Gastrocnemius medialis (tissue), 4 donors: ENCODE measurements at places on chromosomes 11 and 22. TPM values are rescaled to one million over a fixed set of nuclear protein-coding genes. Genes with fewer than 3 reads are reported as not detected.

DNA sequence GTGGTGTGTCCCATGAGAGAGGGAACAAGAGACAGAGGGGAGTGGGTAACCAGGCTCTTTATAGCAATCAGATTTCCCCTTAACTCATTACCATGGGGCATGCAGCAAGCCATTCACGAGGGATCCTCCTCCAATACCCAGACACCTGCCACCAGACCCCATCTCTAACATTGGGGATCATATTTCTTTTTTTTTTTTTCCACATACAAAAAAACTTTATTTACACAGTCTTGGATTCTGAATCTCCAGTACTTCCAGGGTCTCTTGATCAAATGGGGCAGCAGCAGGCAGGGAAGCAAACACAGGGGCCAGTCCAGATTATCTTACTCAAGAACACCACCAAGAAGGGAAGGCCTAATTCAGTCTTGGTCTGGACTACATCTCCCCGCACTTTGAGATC lies 4.3 kb downstream of the DLAT start:
- DNase-seq: no peak

- DNase-seq: no peak
Measured at GRCh38 chr22:19632668-19633148, 81.6 kb upstream of the SEPTIN5 start.

- DNase-seq: no peak
Measured at GRCh38 chr11:66172146-66172545, 96.3 kb upstream of the RAB1B start.

- no peak for DNase-seq
Measured at GRCh38 chr11:61045271-61045670, 57.0 kb upstream of the CD5 start.

DNA sequence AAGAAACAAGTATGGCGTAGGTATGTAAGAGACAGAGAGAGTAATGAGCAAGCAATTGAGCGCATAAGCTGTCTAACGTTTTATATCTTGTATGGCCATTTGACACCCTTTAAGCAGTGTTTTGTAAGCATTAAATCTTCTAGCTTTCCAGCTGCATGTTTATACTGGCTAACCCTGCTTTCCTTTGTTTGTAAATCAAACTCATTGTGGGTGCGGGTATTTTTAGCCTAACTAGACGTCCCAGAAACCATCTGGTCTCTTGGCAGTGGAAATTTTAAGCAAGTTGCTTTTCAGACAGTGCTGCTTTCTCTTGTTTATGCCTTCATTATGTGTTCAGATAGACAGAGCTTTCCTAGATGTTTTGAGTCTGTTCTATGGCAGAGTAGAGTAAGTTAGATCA lies 73.5 kb downstream of the RNF169 start:
- no peak for DNase-seq

GRCh38 chr11:69013009-69013951 lies at the start of gene MRGPRF:
MRGPRF (minus strand) TSS chr11:69013246; CDS start chr11:69009901, 3,345 bp downstream.
- peak; percentile 63 for DNase-seq

GRCh38 chr11:14884667-14885273 lies 7.3 kb downstream of the CYP2R1 start:
- no peak for DNase-seq

- no peak for DNase-seq
Measured at GRCh38 chr22:47564158-47564450, 801.7 kb downstream of the TBC1D22A start.

Gene C11orf21
- total RNA-seq: not detected

- no peak for DNase-seq
Measured at GRCh38 chr11:103077554-103077953, 14.4 kb downstream of the DCUN1D5 start.

DNA sequence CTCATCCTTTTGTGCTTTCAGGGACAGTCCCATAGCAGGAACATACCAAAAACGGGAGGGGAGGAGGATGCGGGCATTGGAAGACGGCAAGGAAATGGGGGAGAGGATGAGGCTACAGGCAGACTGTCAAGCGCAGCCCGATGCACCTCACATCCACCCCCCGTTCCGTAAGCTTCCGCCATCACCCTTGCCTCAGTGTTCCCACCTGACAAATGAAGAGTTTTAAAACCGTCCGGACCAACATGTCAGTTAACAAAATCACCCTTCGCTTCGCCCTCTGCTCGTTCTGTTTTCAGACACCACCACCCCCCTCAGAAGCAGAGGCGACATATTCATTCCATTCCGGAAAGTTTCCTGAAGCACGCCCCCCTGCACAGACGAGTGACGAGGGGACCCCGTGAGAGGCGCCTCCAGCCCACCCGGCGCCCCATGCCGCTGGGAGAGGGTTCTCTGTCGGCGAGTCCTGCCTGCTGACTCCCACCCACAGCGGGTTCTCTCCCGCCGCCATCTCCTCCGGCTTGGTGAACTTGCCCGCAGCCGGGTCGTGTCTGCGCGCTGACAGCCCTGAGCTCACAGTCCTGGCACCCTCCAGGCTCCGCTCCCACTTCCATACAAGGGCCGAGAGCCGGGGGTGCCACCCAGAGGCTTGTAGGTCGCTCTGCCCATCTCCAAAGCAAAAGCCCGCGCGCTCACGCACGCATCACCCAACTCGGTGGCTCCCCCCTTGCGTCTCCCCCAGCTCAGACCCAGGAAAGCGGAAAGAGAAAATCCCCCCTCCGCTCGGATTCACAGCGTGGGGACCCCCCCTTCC lies 1.5 kb downstream of the IGSF9B start:
- no peak for DNase-seq

GRCh38 chr11:45208135-45208534 lies 61.7 kb downstream of the PRDM11 start:
- no peak for DNase-seq

Gene SLC29A2
- total RNA-seq: 39.2 TPM

DNA sequence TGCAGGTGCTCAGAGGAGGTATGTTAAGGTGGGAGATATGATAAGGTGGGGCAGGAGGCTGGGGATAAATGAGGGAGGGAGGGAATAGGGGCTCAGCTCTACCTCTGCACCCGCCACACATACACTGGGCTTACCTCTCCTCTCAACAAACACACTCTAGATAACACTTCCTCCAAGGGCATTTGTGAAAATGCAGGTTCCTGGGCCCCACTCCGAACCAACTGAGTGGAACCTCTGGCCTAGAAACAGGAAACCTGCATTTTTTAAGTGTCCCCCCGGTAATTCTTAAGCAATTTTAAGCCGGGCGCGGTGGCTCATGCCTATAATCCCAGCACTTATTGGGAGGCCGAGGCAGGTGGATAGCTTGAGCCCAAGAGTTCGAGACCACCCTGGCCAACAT lies 46.5 kb upstream of the CD5 start:
- no peak for DNase-seq

Gene MB
- 13,121 TPM for total RNA-seq

DNA sequence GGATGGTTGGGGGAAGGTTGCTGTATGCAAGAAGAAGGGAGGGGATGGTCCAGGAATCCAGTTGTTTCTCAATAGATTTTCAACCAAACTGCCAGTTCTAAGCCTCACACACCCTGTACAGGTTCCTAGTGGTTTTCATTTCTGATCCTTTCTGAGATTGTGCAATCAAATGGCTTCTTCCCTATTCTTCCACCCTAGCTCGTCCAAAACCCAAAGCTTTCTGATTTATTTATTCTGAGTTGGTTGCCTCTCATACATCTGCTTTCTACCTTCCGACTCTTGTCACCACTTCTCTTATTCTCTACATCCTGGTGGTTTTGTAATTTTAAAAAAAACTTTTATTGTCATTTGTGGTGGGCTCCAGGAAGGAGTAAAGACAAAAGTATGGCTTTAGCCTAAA lies 12.6 kb downstream of the OR5A2 start:
- no peak for DNase-seq

Gene RDX
- 95.7 TPM for total RNA-seq

Gene PTPN5
- 0.46 TPM for total RNA-seq

GRCh38 chr11:7508087-7508486 lies 5.7 kb upstream of the PPFIBP2 start:
- no peak for DNase-seq

GRCh38 chr22:37501610-37502341 lies 15.6 kb upstream of the MFNG start:
- DNase-seq: peak; percentile 27

Gene CHRDL2
- not detected for total RNA-seq

Gene XKR3
- total RNA-seq: not detected

Gene PLAAT2
- total RNA-seq: not detected

DNA sequence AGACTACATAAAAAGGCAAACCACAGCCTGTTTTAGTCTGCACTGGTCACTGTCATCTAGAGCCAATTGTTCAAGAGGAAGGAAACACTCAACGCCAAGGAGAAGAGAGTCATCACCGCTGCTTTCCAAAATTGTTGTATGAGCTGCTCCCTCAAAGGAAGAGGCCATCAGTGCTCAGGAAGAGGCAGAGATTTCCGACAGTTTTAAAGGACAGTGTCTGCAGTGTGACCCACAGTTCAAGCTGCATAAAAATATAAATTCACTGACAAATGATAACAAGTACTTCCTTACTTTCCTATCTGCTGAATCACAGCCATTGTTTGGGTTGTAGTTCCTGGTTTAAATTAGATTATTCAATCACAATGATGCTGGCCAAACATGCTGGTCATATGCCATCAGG lies 16.4 kb downstream of the PRCP start:
- DNase-seq: no peak

Gene P2RY2
- 42.6 TPM for total RNA-seq

DNA sequence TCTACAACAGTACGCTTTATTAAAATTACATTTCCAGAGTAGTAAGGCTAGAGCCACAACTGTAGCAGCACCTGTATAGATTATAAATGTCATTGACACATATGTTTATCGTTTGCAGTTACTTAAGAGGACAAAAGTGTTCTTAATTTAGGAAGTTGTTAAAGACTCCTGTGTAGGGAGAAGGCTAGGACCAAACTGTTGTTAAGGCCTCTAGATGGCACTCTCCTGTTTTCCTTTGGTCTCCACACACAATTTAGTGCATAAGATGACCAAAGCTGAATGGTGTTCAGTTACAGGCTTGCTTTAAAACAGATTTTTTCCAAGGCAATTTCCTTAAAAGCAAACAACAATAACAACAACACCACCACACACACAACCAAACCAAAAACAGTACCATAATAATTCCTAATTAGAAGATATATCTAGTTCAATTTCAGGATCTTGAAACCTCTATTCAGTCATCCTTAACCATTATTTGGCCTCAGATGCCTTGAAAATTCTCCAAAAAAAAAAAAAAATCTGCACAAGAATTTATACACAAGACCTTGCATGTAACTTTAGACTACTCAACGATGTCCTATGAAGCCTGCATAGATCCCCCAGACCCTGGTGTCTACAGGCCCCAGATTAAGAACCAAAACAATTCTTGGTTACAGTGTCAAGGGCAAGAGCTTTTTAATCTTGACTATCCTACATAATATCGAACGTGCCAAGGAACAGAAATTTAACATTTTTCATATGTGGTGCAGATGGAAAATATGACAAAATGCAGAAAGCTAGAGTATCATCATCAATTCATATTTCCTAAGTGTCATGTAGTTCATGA lies 42.6 kb upstream of the APOA1 start:
- DNase-seq: no peak

- DNase-seq: no peak
Measured at GRCh38 chr22:24593836-24594568, 1.1 kb upstream of the LRRC75B start.

Gene MUC6
- not detected for total RNA-seq

GRCh38 chr11:35641171-35641897 lies 21.2 kb upstream of the TRIM44 start:
- DNase-seq: no peak

- no peak for DNase-seq
Measured at GRCh38 chr11:11363674-11364073, 10.6 kb upstream of the CSNK2A3 start.

GRCh38 chr11:64643256-64643881 lies 52.3 kb downstream of the SLC22A12 start:
- DNase-seq: no peak

DNA sequence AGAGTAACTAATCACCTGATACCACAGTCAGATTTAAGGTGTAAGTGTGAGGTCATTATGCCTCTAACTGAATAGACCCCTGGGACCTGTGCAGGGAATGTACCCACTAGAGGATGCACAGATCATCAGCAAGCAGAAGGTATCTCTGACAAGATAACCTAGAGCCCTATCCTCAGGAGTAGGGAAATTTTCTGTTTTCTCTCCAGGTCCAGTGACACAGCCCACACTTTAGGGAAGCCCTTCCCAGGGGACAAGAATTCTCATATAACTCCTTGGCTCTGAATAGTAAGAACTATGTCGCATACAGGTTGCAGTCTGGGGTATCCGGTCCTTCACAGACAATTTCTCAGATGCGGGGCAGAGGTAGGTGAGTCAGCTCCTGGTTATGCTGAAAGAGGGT lies at the start of gene OR52E5:
Gene OR52E5, plus strand, starts transcription at position 301 of the 400 bp plus-strand sequence. CDS start 7,569 bp downstream, outside the sequence.
- no peak for DNase-seq

DNA sequence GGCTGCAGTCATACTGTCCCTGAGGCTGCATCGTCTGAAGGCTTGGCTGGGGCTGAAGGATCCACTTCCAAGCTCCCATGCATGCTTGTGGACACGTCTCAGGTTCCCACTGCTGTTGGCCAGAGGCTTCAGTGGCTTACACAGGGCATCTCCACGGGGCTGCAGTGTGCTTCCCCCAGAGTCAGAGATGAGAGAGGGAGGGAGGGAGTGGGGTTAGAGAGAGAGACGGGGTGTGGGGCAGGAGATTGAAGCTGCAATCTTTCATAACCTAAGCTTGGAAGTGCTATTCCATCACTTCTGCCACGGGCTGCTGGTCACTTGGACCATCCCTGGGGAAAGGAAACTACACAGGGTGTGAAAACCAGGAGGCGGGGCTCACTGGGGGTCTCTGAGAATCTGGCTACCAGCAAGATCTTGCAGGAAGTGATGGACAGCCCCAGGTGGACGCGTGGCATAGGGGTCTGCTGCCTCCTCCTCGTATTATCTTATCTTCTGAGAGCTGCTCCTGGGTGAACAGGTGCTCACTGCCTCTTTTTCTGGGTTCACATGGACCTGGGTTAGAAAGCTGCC lies 63.0 kb upstream of the MYEOV start:
- DNase-seq: no peak

GRCh38 chr11:93746101-93746500 lies 4.6 kb downstream of the C11orf54 start:
- no peak for DNase-seq

Gene CARD18
- not detected for total RNA-seq

DNA sequence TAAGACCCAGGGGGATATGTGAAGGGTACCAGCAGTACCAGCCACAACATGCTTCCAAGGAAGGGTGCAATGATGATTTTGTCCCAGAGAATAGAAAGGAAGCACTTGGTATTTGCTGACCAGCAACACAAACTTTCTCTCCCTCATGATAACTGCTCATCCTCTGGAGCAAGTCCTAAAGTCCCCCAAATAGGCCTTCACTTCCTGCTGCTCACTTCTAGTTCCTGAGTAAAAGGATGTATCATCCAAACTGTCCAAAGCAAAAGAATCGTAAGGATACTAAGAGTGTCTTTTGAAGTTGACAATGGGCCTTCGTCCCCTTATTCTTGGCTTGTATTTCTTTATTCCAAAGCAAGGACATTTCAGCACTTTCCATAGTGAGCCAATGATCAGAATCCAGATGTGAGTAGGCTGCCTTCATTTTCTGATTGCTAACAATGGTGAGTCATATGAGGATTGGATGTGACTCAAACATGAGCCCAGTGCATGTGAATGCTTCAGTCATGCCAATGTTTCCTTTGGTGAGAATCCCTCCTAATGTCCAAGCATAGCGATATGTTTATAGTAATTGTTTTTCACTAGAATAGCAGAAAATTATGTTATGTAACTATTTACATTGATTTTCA lies 243.4 kb upstream of the POU2AF2 start:
- no peak for DNase-seq
